ENCODE measurements at places on chromosomes 1 and 21.

DNA sequence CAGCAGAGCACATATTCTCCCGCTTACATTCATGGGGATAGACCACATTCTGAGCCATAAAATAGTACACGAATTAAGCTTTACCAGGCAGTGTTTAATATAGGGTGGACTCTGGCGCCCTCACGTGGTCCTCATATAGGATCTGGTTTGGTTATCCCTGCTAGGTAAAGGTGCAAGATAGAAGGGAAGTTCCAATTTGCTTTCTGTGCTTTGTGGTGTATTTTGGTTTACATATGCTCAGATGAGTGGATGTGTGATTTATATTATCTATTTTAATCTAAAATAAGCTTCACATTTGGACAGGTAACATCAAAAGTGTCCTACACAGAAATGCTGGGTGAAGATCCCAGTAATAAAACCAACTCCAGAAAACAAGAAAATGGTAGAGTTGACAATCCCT is 3.6 kb downstream of the CR1 start:
- peak; percentile 67 for DNase-seq

GRCh38 chr1:198024782-198025181 is 107.6 kb downstream of the LHX9 start:
- DNase-seq = no peak

GRCh38 chr1:95023399-95024043 is 49.2 kb downstream of the ALG14 start:
- DNase-seq = no peak

DNA sequence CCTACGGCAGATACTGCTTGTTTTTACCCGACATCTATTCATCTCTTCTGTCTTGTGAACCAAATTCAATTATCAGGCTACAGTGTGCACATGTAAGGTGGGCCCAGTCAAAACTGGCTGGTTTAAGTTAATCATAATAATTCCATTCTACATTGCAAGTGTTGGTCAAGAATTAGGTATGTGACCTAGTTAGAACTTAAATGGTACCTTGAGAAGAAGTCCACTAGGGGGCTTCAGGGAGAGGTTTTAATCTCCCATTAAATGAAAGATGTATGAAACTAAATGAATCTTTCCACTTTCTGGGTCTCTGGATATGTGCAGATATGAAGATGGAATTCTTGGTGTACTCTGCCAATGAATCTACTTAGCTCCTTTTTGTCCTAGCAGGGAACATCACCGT is 187.1 kb downstream of the CDC42BPA start:
- no peak for DNase-seq

GRCh38 chr1:229305392-229305791 is 34.5 kb downstream of the RAB4A start:
- DNase-seq = no peak

DNA sequence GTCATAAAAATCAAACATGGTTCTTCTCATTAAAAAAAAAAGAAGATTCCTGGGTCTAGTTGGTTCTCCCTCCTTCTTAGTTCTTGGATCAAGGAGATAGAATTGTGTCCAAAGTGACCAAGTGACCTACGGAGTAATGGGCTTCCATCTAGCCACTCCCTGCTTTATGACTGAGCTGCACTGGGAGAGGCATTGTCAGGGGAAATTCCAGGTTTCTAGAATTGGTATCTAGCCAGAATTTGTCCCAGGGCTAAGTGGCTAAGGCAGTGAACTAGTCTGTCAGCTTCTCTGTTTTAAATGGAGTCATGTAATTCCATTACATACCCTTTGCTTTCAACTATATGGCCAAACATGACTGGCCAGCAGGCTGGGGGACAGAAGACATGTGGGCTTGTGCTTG is 40.1 kb upstream of the ERG start:
- no peak for DNase-seq

DNA sequence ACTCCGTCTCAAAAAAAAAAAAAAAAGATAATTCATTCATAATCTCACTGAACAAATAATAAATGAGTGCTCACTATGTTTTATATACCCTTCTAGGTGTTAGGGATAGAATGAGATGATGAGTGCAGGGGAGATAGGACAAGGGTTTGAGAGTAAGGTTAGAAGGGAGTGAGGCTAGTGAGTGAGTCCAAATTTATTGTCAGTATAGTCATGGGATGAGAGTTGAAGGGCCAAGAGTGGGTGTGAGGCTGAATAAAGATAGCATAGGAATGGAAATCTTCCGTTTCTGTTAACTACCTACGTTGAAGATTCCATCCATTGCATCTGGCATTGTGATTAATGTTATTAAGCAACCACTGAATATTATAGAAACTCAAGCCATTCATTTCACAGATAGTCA is 16.8 kb downstream of the GNAI3 start:
- DNase-seq = no peak

- no peak for DNase-seq
Observed at GRCh38 chr21:29321932-29322928, 23.5 kb downstream of the BACH1 start.

GRCh38 chr21:45999581-46000181 is 18.1 kb downstream of the COL6A1 start:
- DNase-seq = no peak

- peak; percentile 72 for DNase-seq
Observed at GRCh38 chr1:145983206-145983675, 13.1 kb downstream of the TXNIP start.

DNA sequence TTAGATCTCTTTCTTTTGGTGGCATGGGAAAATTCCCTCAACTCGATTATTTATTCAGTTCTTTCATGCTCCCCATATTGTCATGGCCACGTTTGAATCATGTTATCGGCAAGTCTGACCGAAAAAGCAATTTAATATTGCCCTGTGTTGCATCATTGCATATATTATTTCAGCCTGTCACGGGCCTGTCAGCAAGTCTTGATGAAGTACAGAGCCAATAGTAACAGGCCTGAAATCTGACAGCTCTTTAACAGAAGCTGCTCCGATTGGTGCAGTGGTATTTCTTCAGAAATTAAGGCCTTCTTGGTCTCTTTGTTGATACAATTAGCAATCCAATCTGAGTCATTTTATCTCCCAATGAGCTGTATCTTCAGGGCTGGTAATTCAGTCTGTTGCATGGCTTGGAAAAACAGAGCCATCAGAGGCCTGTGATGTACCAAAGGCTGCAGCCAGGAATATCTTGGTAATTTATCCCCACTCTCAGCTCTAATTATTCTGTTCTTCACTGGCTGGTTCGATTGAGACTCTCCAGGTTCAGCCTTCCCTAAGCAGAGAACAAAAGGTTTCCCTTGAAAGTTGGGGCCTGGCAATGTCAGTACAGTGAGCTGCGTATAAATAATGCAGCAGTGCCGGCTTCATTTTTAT is 149.5 kb downstream of the FGGY start:
- no peak for DNase-seq

DNA sequence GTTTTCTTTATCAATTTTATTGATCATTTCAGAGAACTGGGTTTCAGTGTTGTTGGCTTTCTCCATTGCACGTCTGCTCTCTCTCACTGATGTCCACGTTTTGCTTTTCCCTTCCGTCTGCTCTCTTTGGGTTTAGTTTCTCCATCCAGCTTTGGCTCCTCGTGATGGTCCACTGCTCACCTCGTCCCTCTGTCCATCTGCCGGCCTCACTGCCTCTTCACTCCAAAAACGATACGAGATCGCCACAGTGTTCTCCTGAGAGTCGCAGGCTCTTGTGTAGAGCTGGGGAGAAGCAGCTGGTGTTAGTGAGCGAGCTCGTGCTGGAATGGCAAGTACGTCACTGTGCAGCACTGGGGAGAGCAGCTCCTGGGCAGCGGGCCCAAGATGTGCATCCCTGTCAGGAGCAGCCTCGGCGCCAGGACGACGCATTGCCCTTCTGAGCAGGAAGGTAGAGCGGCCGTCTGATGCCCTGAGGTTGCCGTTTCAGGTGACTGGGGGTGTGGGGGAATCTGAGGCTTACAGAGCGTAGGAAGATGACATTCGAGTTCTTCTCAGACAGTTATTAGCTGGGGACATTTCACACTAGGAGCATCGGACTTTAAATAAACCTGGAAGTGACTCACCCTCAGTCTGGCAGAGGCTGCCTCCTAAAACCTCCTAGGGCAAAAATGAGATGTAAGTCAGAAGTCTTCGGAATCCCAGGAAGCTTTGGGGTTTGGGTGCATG is 31.4 kb upstream of the PCBP3 start:
- DNase-seq = no peak

DNA sequence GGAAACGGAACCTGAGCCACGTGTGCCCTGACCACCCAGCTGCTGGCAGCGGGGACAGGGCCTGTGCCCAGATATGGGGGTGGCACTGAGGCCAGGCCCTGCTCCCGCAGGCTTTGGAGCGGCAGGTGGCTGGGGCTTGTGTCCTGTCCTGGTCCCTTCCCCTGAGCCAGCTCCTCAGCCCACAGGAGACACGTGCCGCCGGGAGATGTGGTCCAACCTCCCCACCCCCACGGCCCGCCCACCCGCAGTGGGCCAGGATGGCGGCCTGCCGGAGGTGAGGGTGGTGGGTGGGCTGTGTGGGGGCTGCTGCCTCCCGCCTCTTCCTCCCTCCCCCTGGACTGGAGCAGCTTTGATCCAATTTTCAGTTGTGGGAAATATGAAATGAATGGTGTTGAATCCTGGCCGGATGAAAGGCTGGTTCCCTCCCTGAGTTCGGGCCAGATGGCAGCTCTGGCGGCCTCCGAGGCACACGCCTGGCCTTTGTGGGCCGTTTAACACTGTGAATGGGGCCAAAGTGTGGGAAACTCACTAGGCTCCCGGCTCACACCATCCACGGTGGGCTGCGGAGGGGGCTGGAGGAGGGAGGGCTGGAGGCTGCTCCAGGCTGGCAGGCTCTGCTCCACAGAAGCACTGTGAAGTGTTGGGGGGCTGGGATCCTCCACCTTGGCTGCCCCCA is 2.6 kb upstream of the HES5 start:
- DNase-seq = no peak

GRCh38 chr1:109728870-109729269 is 12.0 kb downstream of the GSTM3 start:
- DNase-seq = no peak

- DNase-seq = no peak
Observed at GRCh38 chr1:179297105-179297378, 3.4 kb downstream of the SOAT1 start.

GRCh38 chr1:21904704-21905520 is 32.2 kb downstream of the HSPG2 start:
- DNase-seq = no peak

- no peak for DNase-seq
Observed at GRCh38 chr1:22645931-22646330, 2.5 kb downstream of the C1QC start.

- no peak for DNase-seq
Observed at GRCh38 chr1:216616425-216616824, 106.8 kb downstream of the ESRRG start.

- DNase-seq = no peak
Observed at GRCh38 chr21:34511181-34511580, 829 bp downstream of the KCNE1 start.

GRCh38 chr1:233695901-233696300 is 82.0 kb downstream of the KCNK1 start:
- DNase-seq = no peak

GRCh38 chr1:159783724-159784123 is 3.0 kb downstream of the DUSP23 start:
- DNase-seq = no peak

- no peak for DNase-seq
Observed at GRCh38 chr1:92461364-92462097, 25.2 kb downstream of the GFI1 start.

GRCh38 chr1:236052232-236052993 is 12.5 kb downstream of the NID1 start:
- DNase-seq = no peak

- no peak for DNase-seq
Observed at GRCh38 chr21:37207441-37208009, 59.6 kb downstream of the VPS26C start.

DNA sequence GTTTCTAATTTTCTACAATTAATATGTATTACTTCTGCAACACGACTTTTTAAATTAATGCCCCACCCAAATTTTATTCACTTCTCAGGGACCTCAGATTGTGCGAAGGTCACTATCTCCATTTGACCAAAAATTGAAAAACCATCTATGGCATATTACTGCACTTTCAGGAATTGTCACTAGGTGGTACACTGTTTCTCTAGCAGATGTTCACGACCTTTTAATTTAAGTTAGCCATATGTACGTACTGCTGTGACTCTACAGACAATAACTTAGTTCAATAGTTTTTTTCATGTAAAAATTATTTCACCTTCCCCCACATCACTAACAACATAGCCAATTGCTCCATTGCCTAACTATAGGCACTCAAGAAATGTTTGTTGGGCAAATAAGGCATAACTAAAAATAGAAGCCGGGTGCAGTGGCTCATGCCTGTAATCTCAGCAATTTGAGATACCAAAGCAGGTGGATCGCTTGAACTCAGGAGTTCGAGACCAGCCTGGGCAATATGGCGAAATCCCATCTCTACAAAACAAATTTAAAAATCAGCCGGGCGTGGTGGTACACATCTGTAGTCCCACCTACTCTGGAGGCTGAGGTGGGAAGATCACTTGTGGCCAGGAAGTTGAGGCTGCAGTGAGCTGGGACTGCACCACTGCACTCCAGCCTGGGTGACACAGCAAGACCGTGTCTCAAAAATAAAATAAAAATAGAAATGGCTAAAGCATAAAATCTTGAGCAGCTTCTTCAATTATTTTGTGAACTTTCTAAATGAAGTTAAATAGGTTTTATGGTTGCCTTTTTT is 75.7 kb upstream of the PKN2 start:
- no peak for DNase-seq

- no peak for DNase-seq
Observed at GRCh38 chr1:185404291-185404690, 87.2 kb upstream of the IVNS1ABP start.

DNA sequence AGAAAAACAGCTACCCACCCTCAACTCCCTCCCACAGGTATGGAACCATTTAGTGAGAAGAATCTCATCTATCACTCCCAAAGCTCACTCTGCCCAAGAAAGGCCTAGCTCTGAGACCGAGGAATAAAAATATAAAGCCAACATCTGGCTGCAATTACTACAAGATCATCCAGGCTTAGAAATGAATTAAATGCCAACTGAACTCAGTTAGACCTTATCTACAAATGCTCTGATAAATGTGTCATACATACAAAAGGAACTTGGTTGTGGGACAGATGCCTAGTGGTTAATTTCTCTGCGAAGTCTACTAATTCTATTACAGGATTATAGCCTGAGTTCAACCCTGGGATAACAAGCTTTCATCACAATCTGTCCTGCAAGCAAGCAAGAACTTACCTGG is 6.7 kb downstream of the ADIPOR1 start:
- no peak for DNase-seq

DNA sequence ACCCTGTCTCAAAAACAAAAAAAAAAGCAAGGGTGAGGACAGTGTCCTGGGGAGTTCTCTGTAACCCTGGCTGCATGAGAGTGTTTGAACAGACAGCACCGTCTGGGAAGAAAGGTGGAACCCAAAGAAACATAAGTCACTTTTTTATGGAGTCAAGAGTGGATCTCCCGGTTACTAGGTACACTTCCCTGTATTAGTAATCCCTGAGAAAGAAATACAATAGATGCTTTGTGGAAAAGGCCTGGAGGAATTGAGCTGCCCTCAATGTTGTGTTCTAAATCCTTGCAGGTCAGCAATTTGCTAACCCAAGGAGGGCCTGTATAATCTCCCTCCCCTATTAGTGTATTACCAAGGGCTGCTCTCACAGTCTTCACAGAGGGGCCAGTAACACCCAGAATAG is 16.6 kb downstream of the DEGS1 start:
- DNase-seq = no peak
